ENCODE measurements at places on chromosomes 16 and 17.

DNA sequence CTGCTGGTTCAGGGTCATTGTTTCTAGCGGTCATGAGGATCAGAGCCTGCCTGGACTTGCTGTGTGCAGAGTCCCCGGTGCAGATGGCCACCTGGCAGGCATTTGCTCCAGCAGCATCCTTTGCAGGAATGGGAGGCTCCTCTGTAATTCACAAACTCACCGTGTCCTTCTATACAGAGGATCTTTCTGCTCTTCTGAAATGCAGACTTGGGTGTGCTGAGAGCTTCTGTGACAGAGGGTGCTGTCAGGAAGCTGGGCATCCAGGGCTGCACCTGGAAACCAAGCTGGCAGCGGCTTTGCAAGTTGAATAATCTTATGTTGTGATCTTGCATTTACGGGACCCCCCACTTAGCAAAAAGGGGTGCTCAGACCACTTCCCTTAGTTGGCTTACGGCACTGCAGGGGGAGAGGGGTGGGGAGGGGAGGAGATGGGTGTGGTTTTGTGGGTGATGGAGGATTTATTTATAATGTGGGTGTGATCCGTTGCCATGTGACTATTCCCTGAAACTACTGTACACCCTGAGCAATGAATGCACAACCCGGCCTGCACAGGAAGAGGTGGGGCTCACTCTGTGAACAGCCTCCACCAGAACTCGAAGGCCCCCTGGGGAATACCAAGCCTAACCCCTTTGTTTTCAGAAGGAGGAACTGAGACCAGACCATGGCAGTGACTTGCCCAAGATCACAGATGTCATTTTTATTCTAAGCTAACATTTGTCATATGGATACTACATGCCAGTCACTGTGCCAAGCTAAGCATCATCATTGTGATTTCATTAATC lies 178.3 kb downstream of the PRKCB start:
- no peak for DNase-seq

- DNase-seq: no peak
These were observed 16.9 kb downstream of the ADAD2 start for GRCh38 chr16:84207879-84208278.

DNA sequence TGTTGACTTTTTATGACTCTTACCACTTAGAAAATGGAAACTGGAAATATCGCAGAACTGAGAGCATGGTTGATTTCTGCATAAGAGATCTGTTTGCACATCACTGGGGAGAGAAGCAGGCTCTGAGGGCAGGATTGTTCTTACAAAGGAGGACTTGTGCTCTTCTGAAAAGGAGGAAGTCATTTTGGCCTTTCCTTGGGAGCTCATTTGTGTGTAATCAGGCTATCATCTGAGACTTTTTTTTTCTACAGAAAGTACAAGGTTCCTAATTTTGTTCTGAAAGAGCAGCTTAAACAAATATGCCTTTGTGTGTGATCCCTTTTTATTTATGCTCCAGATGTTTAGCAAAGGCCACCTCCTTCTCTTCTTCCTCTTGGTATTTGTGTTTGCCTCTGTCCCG lies 145.7 kb upstream of the CACNG5 start:
- DNase-seq: peak; percentile 29

DNA sequence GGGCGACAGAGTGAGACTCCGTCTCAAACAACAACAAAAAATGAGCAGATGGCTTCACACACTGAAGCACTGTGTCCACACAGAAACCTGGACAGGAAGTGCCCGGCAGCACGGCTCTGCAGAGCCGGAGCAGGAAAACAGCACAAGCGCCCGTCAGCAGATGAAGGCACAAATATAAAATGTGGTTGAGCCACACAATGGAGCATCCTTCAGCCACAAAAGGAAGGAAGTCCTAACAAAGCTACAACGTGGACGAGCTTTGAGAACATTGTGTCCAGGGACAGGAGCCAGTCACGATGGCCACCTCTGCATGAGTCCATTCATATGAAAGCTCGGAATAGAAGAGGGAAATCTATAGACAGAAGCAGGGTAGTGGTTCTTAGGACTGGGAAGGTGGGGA lies 15.7 kb downstream of the RHBDF2 start:
- no peak for DNase-seq

DNA sequence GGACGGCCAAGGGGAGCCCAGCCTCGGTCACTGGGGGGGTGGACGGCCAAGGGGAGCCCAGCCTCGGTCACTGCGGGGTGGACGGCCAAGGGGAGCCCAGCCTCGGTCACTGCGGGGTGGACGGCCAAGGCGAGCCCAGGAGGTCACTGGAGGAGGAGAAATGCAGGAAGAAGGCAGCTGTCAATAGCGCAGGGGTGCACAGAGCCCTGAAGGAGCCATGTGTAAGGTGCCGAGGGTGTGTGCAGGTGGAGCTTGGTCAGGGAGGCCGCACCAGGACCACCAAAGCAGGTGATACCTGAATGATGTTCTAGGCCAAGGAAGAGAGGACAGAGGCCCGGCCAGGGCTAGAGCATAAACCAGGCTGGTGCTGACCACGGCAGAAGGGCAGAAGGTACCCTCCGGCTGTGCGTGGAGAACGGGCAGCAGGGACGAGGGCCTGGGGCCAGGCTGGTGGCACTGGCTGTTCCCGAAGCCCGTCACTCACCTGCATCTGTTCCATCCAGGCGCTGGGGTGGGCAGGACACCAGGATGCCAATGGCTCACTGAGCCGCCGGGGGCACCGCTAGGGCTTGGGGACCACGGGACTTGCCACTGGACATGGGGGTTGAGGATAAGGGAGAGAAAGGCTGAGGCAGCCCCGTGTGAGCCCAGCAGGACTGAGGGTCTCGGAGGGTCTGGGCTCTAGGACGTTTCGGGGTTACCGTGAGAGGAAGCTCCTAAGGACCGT lies 5.9 kb upstream of the CCDC57 start:
- DNase-seq: no peak

- DNase-seq: no peak
These were observed 37.1 kb upstream of the TEKT1 start for GRCh38 chr17:6868582-6868981.

GRCh38 chr16:84982434-84982833 lies 28.9 kb downstream of the ZDHHC7 start:
- DNase-seq: no peak

DNA sequence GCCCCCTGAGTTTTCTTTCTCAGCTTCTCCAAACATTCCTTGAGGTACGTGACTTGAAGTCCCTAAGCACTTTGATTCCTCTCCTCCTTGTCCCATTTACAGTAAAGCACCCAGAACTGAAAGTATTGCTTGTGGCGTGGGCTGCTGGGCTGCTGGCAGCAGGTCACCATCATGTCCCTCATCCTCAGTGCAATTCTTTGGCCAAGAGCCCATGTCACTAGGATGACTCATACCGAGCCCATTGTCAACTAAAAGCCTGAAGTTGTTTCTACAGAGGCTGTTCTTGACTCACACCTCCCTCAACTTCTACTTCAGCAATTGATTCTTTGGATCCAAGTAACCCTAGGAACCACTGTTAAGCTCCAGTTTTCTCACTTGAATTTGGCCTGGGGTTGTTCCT lies 54.3 kb downstream of the KPNA2 start:
- DNase-seq: peak; percentile 81

GRCh38 chr17:66964930-66965800 lies 658 bp downstream of the CACNG4 start:
- peak; percentile 93 for DNase-seq

- DNase-seq: peak; percentile 89
These were observed 1.8 kb downstream of the RNF43 start for GRCh38 chr17:58415371-58416055.

DNA sequence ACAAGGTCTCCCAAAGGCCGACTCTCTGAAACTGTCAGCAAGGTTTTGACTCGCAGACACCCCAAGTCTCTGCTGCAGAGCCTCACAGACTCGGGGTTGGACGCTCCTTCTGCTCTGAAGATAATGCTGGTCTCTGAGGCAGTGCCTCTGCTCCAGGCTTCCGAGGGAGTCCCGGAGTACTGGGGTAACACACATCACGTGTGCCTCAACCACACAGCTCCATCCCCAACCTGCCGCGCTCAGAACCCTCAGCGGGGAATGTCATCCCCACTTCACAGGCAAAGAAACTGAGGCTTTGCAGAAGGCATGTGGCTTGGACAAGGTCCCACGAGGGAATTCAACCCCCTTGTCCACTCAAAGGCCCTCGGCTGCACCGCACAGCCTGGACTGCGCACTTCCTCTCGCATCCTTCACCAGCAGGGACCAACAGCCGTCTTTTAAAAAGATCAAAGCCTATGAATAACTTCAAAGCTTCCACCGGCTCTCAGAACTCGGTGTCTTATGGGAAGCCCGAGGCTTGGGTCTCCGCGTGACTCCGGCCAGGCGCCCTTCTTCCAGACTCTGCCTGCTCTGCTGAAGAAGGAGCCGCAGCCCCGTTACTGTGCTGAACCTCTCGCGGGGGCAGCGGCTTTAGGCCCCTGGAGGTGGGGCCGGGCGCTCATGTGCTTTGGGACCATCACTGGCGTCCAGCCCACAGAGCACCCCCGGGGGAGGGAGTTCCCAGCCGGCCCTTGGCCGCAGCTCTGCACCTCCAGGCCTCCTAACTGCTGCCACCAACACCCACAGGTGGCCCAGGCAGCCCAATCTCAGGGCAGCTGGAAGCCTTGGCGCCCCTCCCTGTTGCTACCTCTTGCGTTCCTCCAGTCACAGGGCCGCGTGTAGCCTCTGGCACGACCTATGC lies 2.2 kb downstream of the TMEM204 start:
- no peak for DNase-seq

- DNase-seq: no peak
These were observed 18.6 kb downstream of the GDPD1 start for GRCh38 chr17:59238906-59239305.

- peak; percentile 99 for DNase-seq
These were observed 58.3 kb upstream of the ARHGAP44 start for GRCh38 chr17:12730931-12731521.

DNA sequence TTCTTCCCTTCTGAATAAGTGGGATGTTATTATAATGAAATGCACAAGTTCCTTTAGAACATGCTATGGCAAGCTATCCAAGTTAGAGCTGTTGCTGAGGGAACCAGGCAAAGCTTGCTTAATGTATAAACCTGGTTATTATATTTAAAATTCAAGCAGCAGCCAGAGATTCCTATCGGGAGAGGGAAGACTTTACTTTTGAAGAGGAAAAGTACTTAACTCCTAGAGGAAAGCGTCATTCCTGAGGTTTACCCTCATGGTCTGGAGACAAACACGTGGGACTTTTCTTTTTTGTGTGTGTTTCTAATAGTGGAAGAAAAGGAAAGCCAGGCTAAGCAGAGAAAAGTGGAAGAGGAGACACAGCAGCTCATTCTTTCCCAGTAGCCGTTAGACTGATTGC lies 39.9 kb upstream of the MYH10 start:
- DNase-seq: no peak

- peak; percentile 86 for DNase-seq
These were observed 11.5 kb upstream of the TPPP3 start for GRCh38 chr16:67404740-67405226.

GRCh38 chr17:36183001-36183971 lies 6.8 kb upstream of the TBC1D3B start:
- DNase-seq: peak; percentile 98

GRCh38 chr17:75476271-75476671 lies 19.8 kb downstream of the TMEM94 start:
- no peak for DNase-seq

DNA sequence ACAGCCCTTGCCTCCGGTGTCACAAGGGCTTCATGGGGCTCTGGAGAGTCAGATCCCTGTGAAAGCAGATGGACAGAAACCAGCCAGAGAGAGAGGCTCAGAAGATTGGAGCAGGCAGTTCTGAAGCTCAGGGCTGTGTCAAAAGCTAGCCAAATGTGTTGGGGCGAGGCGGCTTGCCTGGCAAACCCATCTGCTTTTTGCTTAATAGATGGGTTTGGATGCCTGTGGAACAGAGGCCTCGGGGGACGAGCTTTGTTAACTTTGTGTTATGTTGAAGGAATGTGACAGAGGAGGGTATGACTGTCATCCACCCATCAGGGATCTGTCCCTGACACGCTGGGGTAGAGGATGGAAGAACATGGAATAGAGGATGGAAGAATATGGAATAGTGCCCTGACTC lies 21.0 kb upstream of the SLC12A3 start:
- DNase-seq: no peak

- no peak for DNase-seq
These were observed 11.3 kb downstream of the DNAAF1 start for GRCh38 chr16:84156342-84156784.

GRCh38 chr16:48047241-48047640 lies 108.6 kb downstream of the ABCC12 start:
- DNase-seq: no peak

- no peak for DNase-seq
These were observed 842 bp upstream of the TEDC2 start for GRCh38 chr16:2458887-2459646.

GRCh38 chr17:78225088-78225865 lies 6.2 kb upstream of the TMEM235 start:
- DNase-seq: no peak

- DNase-seq: no peak
These were observed 160.4 kb downstream of the ZFHX3 start for GRCh38 chr16:72887537-72887936.

GRCh38 chr17:13073018-13073417 lies 55.2 kb upstream of the ELAC2 start:
- DNase-seq: no peak

DNA sequence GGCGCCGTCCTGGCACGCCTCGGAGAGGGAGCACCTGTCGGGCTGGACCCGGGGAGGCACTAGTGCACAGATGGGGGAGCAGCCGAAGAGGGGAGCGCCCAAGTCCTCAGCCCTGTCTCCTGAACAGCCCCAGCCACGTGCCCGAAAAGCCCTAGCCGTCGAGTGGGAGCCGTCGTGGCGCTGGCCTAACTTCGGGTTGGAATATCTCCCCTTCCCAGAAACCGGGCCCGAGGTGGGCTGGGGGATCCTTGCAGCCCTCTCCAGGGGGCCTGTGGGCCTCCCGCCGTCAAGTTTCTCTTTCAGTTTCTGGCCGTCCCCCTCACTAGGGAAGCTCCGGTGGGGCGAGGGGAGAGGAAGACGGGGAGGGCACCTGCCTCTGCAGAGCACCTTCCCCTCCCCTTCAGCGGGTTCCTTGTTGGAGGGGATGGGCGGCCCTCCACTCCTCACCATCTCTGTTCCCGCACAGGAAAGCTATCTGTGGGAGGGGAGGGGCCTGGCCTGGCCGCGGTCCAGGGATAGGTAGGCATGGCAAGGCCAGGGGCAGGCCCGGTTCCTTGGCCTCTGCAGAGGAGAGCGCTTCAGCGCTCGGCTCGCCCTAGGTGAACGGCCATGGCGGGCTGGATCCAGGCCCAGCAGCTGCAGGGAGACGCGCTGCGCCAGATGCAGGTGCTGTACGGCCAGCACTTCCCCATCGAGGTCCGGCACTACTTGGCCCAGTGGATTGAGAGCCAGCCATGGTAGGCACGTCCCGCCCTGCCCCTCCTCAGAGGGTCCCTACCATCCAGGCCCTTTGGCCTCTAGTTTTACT lies 709 bp downstream of the STAT5A start:
- DNase-seq: peak; percentile 60

DNA sequence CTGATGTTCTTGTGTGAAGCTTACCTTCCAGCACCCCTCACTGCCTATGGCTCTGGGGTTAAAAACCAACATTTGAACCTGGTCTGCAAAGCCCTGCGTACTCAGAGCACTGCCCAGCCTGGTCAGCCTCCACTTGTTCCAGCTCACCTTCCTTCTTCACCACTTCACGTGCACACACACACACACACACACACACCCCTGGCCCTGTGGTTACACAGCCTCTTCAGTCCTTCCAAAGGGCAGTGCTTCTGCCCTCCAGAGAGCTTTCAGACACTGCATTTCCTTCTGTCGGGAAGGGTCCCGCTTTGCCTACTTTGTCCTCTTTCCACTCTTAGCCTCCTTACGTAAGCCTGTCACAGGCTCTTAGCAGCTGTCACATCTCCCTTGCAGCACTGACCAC lies 9.6 kb upstream of the TMEM220 start:
- DNase-seq: peak; percentile 58

Data from islet precursor cell (in vitro differentiated cells).